ENCODE measurements at places on chromosomes 2 and 18.

DNA sequence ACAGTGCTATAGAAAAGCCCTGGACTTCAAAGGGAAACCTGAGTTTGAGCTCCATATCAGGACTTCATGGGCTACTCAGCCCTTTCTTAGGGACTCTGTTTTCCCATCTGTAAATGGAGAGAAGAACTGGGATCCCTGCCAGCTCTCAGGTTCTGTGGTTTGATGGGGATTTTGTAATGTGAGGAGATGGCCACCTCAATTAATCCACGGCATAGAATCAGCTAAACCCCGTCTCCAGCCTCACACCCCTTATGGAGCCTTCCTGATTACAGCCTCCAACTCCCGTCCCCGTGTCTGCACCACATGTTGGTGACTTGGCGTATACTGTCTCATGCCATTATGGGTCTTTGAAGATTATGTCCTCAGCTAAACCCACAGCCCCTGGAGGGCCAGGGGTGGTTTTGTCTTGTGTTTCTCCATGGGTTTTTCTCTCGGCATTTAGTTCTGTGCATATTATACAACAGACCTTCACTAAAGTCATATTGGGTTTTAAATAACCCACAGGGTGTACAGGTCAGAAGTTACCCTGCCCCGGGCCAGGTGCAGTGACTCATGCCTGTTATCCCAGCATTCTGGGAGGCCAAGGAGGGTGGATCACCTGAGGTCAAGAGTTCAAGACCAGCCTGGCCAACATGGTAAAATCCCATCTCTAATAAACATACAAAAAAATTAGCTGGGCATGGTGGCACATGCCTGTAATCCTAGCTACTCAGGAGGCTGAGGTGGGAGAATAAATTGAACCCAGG, 63.8 kb upstream of the PPP1CB start:
- no peak for DNase-seq

DNA sequence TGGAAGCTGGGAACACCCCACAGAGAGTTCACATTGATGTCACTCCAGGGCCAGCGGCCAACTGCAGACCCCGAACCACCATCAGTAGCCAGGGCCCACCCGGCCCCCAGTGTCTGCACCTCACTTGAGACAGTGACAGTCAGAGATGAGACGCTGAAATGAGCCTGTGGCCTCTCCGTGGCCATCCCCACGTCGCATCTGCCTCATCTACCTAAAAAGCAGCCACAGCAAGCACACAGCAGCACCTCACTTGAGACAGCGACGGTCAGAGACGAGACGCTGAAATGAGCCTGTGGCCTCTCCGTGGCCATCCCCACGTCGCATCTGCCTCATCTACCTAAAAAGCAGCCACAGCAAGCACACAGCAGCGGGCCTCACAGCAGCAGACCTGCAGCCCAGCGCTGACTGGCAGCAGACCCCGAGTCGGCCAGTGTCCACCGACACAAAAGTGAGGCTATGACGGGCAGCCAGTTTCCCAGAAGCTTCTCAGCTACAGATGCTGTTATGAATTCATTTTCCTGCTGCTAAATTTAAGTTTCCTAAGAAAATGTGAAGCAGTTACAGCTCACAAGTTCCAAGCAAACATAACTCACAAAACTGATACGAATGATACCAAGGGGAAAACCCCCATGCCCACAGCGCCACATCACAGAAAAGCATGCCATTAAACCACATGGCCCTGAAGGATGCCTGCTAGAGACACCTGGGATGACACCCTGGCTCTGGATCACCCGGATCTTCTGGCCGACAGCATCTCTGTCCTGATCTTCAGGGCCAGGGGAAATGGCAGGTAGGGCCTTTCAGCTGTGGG, 27.7 kb downstream of the SNORC start:
- no peak for DNase-seq

GRCh38 chr18:27645929-27646328, 460.8 kb upstream of the CHST9 start:
- no peak for DNase-seq

GRCh38 chr2:100013892-100014677, 128.3 kb downstream of the AFF3 start:
- DNase-seq, result no peak

- no peak for DNase-seq
Measured at GRCh38 chr2:135198481-135198880, 146.4 kb downstream of the RAB3GAP1 start.

DNA sequence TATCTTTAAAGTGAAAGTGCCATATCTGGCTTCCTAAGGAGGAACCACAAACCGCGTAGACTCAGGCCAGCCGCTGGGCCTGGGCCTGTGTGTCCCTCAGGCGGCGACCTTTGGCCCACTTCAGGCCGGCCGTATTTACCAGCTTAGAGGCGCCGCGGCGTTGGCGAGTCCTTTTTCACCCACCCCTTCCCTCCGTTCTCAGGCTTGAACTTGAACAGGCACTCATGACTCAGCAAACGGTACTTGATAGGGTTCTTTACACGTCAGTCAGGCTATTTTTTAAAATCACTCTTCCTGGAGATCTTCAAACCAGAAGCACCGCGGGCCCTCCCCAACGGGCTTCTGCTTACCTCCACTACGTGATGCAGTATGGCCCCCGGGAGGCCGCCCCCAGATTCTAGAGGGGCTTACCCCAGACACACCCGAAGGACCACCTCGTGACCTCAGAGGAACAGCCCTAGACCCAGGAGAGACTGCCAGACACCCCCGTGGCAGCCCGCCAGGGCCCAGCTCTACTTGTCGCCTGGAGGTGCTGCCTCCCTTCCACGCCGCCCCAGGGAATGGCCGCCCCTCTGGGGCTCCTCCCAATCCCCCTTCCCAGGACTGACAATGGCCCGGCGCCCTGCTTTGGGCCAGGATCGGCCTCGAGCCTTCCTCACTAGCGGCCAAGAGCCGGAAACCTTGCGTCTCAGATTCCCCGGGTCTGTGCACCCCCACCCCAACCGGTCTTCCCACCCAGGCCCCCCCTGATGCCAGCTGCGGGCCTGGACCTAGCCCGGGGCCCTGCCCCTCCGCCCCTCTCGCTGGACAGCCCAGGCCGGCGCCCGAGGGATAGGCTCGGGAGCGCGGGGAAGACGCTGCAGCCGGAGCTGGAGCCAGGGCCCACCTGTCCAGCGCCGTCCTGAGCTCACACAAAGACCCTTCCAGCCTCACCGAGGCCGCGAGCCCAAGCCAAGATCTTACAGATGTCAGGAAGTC, 33.8 kb upstream of the IMPA2 start:
- DNase-seq, result peak; percentile 65

DNA sequence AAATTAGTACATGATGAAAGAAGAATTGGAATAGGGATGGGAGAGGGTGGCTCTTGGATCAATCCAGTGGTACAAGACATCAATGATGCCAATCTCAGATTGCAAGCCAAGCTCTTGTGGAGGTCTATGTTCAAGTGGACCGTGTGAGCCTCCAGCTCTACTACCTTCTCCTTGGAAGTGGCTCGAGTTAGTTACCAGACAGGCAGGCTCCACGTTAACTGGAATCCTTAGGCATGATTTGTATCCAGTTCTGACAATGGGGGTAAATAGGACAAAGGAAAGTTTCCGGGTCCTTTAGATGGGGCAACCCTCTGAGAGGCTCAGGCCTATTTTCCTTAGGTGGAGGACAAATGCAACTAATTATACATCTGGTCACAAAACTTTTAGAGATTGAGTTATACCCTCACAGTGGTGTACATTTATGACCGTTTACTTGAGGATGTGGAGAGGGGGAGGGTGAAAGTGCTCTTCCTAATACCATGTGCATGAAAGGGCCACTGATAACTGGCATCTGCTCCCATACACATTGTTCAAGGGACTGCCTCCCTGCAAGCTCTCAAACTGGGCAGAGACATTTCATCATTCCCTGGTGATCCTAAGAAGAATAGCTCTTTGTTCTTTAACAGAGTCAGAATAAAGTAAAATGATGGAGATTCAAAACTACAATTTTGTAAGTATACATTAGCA, 180.2 kb downstream of the SOCS6 start:
- no peak for DNase-seq

DNA sequence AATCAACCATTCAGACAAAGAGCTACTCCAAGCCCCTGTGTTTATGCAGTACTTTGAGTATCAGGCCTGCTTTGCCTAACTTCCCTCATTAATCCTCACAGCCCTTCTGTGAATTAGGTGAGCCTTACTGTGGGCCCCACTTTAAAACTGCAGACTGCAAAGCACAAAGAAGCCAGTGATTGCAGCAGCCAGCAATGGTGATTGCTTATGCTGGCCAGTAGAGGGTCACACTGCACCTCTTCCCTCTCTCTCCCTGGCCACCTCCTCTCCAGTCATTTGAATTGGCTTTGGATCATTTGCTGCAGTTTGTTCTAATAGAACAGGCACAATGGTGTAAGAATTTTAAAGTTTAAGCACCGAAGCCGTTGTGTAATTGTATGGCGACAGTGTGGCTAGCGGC, 229.9 kb downstream of the AGPS start:
- no peak for DNase-seq

DNA sequence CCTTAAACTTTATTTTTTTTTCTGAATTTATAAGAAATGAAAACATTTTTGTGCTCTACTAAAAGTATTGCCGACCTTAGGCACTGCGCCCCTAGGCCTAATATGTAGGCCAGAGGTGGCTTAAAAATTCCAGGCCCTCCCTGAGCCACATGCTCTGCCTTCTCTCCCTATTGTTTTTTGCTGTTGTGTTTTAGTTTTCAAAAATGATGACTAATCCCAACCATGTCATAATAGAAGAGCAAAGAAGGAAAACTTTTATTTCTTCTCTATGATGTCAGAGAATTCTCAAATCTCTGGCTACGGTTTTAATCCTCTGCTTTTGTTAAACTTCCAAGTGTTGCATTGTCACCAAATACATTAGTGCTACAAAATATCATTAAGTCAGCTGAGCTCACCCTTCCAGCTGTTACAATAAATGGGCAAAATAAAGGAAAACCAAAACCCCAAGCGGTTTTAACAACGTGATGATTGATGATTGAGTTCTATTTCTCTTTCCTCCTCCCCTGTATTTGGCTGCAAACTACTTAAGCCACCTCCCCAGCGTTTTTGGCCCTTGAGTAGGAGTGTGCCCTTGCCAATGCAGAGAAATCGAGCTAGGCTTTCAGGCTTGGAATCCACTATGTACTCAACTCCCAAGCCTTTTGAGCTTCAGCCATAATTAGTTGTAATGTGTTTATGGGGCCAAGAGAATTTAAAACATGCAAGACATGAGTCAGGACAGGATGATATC, 163.5 kb upstream of the POU3F3 start:
- DNase-seq, result no peak

DNA sequence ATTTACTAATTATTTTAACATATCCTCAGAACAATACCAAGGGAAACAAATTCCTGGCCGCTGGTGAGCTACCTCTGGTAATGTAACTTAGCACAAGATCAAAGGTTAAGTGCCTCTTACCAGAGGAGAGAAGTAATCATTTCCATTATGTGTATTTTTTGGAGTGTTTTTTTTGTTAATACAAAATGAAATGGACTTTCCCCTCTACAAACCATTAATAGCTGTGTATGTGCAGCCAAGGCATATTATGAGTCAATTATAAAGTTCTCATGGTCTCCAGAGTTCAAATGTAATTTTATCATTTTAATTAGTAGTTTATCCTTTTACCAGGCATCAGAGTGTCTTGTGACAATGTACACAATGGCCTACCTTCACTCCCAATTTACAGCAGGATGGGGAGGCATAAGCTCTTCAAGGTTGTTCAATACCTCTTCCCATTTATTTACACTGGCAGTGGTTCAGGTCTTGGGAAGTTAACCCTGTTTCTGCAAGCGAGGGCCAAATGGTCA, 242.2 kb downstream of the TGIF1 start:
- DNase-seq, result no peak

- no peak for DNase-seq
Measured at GRCh38 chr2:3784731-3785130, 81.4 kb downstream of the DCDC2C start.

DNA sequence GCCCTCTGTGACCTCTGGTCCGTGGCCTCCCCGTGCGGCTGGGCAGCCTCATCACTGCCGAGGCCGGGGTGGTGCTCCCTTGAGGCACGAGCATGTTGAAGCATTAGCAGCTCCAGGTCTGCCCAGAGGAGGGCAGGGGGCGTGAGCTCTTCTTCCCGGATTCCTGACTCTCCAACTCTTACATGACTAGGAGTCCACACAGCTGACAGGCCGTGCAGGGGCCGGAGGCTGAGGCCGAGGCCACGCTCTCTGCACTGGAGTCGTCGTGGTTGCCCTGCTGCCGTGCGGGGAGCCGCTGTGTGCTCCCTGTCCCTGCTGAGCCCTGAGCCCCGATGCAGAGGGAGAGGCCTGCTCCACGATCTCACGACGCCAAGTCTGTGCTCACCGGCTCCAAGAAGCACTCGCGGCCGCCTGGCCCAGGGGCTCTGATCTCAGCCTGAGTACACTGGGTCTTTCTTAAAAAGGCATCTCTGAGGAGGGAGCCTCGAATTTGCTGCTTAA, 19.4 kb upstream of the KCNG2 start:
- no peak for DNase-seq

DNA sequence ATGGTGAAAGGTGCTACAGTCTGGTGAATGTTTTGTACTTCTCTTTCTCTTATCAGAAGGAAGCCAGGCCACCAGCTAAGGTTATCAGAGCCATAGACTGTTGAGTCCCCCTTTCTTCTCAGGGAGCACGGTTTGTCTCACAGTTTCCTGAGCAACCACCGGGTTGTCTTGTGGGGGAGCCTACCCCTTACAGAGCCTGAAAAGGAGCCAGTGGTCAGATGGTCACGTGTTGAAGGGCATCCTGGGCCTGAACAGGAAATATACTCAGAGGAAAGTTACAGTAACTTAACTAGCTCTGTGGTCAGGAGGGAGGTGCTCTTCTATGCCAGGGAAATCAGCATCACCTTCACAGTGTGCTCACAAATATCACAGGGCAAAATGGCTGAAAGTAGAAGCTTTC, 11.6 kb downstream of the CD28 start:
- peak; percentile 42 for DNase-seq

DNA sequence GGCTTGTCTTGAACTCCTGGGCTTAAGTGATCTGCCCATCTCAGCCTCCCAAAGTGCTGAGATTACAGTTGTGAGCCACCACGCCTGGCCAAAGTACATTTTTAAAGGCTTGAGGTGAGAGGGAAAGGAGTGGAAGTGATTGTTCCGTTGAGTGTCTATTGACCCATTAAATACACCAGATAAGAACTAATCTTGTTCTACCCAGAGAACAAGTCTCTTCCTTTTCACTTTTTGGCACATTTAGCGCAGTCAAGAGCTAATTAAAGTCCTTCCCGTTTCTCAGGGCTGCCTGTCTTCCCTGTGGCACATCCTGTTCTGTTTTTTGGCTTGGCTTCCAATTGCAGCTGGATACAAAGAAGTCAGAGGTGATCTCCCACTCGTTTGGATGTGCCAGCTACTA, 172.3 kb downstream of the ALPK2 start:
- no peak for DNase-seq

DNA sequence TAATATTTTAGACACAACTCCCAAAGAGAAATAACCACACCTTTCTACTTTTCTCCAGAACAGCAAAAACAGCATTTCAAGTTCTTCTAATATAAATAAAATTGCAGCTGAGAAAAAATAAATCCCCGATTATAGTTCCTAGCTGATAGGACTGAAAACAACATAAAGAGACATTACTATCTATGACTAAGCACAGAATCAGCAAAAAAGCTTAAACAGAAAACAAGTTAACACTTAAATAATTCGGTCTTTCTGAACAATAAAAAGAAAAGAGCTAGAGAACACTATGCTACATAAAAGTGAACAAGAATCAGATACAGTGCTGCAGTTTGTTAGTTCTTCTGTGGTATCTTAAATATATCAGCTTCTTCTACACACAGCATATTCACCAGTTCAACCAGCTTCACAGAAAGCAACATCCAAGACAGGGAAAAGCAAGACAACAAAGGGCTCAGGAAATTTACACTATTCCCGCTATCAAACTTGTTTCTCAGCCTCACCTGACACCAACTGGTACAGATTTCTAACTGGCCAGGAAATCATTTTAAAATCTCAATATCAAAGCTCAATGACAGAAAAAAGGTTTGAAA, 28.6 kb downstream of the FEZ2 start:
- no peak for DNase-seq
